Prostate gland (tissue), 2 donors: ENCODE measurements at places on chromosomes 12 and 14.

DNA sequence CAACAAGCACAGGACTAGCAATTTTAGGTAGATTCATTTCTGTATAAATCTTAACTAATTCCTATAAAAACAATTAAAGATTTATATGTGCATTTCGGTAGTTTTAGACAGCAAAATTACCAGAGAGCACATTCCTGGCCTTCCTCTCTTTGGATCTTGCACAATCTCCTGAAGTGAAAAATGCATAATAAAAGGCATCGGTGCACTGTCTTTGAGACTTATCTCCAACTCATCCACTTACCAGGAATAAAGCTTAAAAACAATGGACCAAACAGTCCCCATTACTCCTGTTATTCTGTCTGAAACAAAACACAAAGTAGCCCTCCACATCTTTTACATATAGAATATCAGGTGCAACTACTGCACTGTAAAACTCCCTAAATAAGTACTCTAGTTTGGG lies 69.3 kb downstream of the HECTD1 start:
- no peak for DNase-seq

GRCh38 chr12:112676507-112676906 lies 115.0 kb upstream of the RPH3A start:
- DNase-seq: no peak

DNA sequence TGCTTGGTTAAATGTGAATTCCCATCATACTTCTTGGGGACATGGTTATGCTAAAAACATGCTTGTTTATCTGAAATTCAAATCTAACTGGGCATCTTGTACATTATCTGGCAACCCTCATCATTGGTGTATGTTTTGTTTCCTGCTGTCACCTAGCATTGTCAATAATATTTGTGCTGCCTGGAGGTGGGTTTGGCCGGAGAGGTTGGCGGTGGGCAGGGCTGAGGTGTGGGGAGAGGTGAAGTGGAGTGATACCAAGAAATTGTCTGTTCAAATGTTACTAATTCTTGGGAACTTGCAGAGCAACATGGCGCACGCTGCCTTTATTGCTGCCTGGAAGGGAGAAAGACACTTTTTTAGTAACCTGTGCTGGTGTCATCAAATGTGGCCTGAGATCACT lies 280.5 kb downstream of the VRK1 start:
- no peak for DNase-seq

DNA sequence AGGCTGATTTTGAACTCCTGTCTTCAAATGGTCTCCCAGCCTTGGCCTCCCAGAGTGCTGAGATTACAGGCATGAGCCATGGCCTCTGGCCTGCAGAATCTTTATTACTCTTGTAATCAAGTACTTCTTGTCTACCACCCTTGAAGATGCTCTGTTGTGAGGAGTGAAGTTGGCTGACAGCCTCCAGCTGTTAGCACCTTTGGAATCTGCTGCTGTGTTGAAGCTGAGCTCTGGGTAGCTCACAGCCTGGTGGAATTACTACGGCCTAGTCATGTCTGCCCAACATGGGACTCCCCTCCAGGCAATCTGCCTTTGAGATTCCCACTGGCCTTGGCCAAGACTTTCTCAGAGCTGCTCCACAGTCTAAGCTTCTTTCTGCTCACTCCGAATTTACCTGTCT lies 5.8 kb upstream of the C12orf75 start:
- DNase-seq: no peak

- DNase-seq: no peak
These were observed 17.1 kb downstream of the SLC24A4 start for GRCh38 chr14:92340071-92340470.

GRCh38 chr12:61891632-61892031 lies 368.6 kb upstream of the USP15 start:
- no peak for DNase-seq

DNA sequence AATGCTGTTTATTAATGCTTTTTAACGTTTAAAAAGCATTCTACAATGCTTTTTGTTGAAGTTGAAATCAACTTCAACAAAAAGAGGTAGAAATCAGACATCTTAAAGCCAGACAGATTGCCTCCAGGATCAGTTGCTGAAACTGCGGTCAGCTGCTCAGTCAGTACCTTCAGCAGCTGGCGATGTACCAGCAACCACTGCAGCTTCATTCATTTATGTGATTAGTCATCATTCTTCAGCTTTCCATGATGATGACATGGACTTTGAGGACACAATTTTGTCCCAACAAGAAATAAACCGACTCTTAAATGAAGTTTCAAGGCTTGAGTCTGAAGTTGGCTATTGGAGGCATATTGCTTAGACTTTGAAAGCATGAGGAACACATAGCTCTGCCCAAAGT lies 31.5 kb upstream of the NUAK1 start:
- no peak for DNase-seq
